ENCODE measurements at places on chromosomes 4 and X.

- no peak for DNase-seq
Observed at GRCh38 chrX:43998374-43998773, 25.2 kb upstream of the NDP start.

DNA sequence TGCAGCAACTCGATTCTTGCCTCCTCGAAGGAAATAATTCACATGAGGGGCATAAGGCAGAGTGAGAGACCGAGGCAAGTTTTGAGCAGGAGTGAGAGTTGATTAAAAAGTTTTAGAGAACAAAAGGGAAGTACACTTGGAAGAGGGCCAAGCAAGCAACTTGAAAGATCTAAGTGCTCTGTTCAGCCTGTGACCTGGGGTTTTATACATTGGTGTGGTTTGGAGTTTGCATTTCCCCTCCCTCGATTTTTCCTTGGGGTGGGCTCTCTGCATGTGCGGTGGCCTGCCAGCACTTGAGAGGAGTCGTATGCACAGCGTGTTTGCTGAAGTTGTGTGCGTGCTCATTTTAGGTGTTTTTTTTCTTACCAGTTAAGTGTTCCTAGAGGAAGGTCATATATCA is 356.4 kb downstream of the KLHL4 start:
- DNase-seq = no peak

GRCh38 chrX:40483502-40483901 is 97.3 kb upstream of the ATP6AP2 start:
- DNase-seq = no peak

DNA sequence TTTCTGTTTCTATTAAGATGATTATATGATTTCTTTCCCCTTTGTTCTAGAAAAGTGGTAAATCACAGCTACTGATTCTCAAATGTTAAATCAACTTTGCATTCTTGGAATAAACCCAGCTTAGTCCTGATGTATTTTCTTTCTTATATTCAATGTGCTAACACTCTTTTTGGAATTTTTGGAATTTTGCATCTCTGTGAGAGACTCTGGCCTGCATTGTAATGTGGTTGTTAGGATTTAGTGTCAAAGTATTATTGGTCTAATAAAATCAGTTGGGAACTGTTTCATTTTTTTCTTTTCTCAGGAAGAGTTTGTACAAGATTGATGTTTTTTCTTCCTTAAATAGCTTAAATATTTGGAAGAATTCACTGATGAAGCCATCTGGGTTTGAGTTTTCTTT is 109.6 kb downstream of the KIT start:
- DNase-seq = no peak

GRCh38 chrX:26670521-26670920 is 454.6 kb downstream of the MAGEB5 start:
- DNase-seq = no peak

DNA sequence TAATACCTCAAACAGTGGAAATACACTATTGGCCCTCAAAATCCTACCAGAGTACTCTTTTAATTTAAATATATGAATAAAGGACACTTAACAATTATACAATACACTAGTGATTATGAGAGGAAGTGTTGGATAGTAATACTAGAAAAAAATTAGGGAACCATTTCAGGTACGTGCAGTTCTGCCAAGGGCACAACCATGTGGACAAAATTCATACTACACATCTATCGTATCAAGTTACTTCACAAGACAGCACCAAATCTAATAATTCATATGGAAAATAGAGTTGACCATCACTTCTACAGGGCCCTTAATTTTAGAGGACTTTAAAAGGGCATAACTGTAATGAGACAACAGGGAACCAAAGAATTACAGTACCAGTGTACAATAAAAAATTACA is 69.2 kb upstream of the ZCCHC13 start:
- no peak for DNase-seq

- peak; percentile 5 for DNase-seq
Observed at GRCh38 chr4:33831442-33832066, 2412.8 kb downstream of the ARAP2 start.

DNA sequence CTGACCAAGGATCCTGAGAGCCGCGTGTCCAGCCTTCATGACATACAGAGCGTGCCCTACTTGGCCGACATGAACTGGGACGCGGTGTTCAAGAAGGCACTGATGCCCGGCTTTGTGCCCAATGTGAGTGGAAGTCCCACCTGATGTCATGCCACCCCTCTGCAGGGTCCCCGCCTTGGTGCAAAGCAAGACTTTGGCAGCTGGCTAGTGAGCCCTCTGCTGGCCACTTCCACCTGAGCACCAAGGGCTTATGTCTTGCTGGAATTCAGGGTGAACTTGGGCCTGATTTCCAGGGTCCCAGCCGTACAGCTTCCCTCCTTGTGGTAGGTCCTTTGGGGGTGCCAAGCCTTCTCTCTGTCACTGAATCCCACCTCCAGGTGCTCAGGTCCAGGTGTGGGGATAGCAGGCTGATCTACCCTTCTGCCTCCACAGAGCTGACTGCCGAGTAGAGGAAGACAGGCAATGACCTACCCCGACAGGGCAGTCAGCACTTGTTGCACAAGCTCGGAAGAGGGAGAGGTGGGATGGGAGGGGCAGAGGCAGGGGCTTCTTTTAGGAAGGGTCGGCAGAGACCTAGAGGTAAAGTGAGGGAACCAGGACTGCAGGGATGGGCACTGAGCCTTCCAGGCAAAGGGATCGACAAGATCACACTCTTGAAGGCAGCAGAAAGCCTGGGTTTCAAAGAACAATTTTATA is 248.1 kb downstream of the EVC2 start:
- DNase-seq = peak; percentile 61

DNA sequence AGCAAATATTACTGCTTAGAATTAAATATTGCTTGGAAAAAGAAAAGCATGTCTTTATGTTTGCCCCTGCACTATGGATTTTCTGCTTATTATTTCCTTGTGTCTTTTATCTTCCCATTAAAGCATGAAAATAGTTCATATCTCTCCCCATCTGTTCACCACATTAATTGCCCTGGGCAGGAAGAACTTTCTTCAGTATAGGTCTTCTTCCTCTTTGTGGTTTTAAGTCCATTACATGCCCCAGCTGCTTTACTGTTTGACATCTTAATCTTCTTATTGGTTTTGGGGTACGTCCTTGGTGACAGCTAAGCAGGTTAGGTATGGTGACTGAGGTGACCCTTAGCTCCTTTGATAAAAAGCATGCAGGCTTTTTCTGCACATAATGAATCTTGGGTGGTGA is 157.3 kb downstream of the AASDH start:
- DNase-seq = no peak

- DNase-seq = no peak
Observed at GRCh38 chr4:151692821-151693673, 67.8 kb downstream of the GATB start.

DNA sequence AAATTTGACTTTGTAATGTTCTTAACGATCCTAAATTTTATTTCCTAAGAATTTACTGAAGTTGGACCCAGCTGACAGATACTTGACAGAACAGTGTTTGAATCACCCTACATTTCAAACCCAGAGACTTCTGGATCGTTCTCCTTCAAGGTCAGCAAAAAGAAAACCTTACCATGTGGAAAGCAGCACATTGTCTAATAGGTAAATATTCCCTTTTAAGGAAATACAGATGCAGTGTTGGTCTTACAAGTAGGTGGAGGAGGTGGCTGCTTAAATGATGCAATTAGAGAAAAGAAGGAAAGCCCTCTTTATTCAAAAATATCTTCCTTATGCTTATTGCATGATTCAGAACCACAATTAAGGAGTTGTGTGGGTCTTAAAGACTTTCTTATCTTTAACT is 73.5 kb downstream of the RS1 start:
- DNase-seq = no peak

- no peak for DNase-seq
Observed at GRCh38 chr4:48591372-48591771, 101.3 kb downstream of the ZAR1 start.

GRCh38 chr4:127131527-127131926 is 501.2 kb upstream of the INTU start:
- DNase-seq = no peak

DNA sequence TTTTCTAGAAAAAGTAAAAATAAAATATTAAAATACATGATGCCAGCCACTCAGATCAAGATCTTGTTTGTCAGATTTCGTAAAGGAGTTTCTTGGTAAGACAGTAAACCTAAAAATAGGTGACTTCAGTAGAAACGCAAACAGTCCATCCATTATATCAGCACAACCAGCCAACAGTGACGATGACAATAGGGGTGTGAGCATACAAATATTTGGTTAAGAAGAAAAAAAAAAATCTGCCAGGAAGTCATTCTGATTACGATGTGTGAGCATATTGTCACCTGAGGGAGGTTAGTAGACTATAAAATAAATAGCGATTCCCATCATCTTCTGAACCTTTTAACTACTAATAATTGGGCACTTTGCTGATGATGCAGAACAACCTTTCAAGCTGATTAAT is 37.6 kb downstream of the SLC7A11 start:
- DNase-seq = no peak

DNA sequence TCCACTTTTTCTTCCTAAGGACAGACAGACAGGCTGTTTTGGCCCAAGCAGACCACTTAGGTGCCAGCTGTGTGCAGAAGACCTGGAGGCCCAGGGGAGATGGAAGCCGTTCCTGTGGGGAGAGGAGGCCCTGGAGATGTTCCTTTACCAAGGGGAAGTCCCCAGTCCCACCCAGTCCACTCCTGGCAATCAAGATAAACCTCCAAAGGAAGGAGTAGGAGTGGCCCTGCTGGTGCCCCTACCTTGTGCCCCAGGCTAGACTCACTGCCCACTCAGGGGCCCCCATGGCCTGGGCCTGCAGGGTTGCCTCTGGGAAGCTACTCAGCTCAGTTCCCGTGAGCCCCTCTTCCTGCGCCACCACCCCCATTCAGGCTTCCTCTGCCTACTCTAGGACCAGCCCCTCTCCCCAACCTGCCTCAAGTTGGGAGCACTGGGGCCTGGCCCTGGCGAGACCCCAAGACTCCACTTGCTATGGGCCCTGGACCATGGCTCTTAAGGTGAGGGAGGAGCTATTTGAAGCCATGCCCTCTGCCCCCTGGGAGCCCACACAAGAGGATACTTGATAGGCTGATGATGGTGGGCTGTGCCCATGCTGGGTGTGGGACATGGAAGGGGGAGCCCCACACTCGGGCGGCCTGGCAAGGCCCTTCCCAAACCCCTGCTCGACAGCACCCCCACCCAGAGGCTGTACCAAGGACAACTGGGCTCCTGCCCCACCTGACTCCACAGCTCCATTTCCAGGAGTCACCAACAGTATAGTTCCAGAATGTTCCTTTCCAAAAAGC is 24.8 kb upstream of the RNF4 start:
- DNase-seq = no peak

- DNase-seq = no peak
Observed at GRCh38 chrX:154734061-154734781, 16.7 kb downstream of the GAB3 start.

DNA sequence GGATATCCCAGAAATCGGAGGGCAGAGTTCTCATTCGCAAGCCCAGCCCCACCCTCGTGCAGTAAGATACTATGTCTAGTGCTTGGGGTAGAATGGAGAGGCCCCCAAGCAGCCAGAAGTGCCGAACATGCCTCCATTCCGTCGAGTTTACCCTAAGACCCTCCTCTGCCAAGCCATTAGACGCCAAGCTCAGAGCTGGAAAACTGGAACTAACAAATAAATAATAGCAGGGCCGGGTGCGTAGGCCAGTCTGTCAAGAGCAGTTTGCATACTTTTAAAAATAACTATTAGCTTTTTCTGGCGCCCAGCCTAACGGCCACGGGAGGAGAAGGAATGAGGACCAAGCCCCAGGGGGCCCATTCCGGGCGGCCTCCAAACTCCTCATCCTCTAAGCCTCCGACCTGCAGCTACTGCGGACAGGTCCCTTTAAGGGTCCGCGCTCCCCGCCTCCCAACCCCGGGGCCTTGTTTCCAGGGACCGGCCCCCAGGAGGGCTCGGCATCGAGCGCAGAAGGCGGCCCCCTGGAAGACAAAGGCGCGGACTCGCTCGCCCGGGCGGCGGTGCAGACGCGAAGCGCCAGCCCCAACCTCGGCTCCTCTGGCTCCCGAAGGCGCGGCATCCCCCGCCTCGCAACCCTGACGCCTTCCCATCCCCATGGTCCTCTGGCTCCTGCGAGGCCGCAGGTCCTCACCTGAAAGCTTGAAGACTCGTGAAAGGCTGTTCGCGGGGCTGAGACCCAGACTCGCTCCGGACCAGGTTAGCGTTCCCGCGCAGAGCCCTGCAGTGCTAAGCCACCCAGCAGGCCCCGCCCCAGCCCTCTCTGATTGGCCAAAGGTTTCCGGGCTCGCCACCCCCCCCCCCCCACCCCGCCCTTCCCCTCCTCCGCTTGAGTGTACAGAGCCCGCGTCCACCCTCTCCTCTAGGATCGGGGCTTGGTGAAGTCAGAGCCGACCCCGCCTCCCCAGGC is at the start of gene TMSB15A:
TSS of gene TMSB15A (minus strand) at position 765 of the 967 bp plus-strand sequence.
- DNase-seq = peak; percentile 60

DNA sequence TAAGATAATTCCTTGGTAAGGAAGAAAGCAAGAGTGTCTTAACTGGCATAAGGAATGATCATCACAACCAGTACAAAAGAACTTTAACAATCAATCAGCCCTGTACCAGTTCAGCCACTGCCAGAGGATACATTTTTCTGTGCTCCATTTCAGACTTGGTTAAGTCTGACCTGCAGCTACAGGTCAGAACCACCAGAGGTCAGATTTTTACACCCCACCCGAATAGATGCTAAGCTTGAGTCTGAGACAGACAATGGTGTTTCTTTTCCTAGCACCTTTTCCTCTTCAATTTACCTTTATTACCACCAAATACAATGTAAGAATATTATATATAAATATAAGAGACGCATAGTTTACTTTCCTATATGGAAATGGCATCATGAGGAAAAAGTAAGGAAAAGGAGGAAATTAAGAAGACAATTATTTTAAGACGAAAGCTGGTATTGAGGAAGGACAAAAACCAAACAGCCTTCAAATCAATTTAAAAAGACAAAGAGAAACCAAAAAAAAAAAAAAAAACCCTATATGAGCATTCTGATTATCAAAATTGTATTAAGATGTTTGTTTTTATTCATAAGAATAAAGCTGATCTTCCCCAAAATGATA is 215.3 kb upstream of the TTC29 start:
- DNase-seq = peak; percentile 76

DNA sequence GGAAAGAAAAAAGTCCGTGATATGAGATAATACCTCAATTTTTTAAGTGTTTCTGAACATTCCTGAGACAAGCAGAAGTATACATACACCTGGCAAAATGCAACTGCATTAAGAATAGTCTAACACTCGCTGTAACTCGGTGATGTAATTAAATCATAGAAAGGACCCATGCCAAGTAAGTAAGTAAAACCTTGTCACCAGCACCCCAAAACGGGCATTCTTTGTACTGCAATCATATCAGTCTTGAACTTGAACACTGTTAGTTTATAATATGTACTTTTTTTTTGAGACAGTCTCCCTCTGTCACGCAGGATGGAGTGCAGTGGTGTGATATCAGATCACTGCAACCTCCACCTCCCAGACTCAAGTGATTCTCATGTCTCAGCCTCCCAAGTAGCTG is 47.4 kb downstream of the SMIM14 start:
- DNase-seq = no peak

DNA sequence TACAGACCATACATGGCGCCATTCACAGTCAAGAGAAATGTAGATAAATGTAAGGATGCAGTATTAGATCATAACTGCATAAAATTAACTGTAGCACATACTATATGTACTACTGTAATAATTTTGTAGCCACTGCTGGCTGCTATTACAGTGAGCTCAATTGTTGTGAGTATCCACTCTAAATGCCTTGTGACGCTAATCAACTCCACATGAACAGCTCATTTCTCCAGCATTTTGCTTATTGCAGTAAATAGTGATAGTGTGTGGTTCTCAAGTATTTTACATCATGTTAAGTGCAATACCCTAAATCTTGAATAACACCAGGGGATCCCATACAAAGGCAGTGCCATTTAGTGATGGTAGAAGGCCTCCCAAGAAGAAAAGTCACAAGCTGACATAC is 21.2 kb downstream of the FGFBP1 start:
- DNase-seq = peak; percentile 27

GRCh38 chr4:132382243-132382642 is 766.9 kb upstream of the PCDH10 start:
- no peak for DNase-seq

All from AG08395 (cell line).